Muscle of back (tissue), 13 donors: ENCODE measurements at places on chromosomes 6 and 20. TPM values are rescaled to one million over a fixed set of nuclear protein-coding genes. Genes with fewer than 3 reads are reported as not detected.

Gene SRXN1
- 9.8 TPM for polyA plus RNA-seq

Gene SOX18
- polyA plus RNA-seq = 11.1 TPM

Gene PLA2G7
- polyA plus RNA-seq = 2.1 TPM

Gene TRIM38
- 4.2 TPM for polyA plus RNA-seq

Gene SALL4
- 0.20 TPM for polyA plus RNA-seq

Gene KLC4
- polyA plus RNA-seq = 18.5 TPM

Gene LKAAEAR1
- not detected for polyA plus RNA-seq

Gene CST3
- 80.6 TPM for polyA plus RNA-seq

Gene EYS
- 0.32 TPM for polyA plus RNA-seq

Gene PXDC1
- 23.6 TPM for polyA plus RNA-seq

Gene ASIP
- polyA plus RNA-seq = 0.22 TPM

Gene ATRN
- polyA plus RNA-seq = 30.5 TPM

Gene SPATS1
- polyA plus RNA-seq = not detected

Gene CTCFL
- 0.40 TPM for polyA plus RNA-seq

Gene MCHR2
- not detected for polyA plus RNA-seq

Gene HLA-DRB5
- polyA plus RNA-seq = 10.3 TPM

Gene GTSF1L
- polyA plus RNA-seq = not detected

Gene ADGRF1
- polyA plus RNA-seq = 0.14 TPM

Gene FAM162B
- 7.9 TPM for polyA plus RNA-seq

Gene SLC2A10
- polyA plus RNA-seq = 19.7 TPM

Gene CDSN
- polyA plus RNA-seq = not detected

Gene MUCL3
- not detected for polyA plus RNA-seq

Gene CYP24A1
- polyA plus RNA-seq = 0.32 TPM

Gene STMND1
- 0.15 TPM for polyA plus RNA-seq

Gene TSHZ2
- polyA plus RNA-seq = 14.1 TPM

Gene HRH3
- polyA plus RNA-seq = 1.5 TPM

Gene NKAIN2
- 7.7 TPM for polyA plus RNA-seq

Gene CTNNBL1
- polyA plus RNA-seq = 31.3 TPM

Gene OR2J2
- not detected for polyA plus RNA-seq

Gene C6orf141
- 6.1 TPM for polyA plus RNA-seq
